ENCODE measurements at places on chromosomes 3 and 15.

DNA sequence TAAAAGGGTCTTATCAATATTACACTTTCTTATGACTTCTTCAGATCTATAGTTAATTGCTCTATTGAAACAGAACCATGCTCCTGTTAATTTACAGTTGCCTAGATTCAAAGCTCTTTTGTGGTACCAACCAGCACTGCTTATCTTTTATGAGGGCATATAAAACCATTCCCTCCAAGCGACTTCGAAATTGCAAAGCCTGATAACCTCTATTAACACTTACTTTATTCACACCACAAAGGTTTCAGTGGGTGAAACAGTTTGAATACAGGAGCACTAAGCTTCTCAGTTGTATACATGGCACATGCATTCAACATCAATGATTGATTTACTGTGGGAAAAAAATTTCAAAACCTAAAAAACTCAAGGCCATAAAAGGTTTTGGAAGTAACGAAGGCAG, 74.9 kb upstream of the PPIB start:
- DNase-seq, result no peak

GRCh38 chr3:25090698-25091453, 337.2 kb upstream of the RARB start:
- no peak for DNase-seq

DNA sequence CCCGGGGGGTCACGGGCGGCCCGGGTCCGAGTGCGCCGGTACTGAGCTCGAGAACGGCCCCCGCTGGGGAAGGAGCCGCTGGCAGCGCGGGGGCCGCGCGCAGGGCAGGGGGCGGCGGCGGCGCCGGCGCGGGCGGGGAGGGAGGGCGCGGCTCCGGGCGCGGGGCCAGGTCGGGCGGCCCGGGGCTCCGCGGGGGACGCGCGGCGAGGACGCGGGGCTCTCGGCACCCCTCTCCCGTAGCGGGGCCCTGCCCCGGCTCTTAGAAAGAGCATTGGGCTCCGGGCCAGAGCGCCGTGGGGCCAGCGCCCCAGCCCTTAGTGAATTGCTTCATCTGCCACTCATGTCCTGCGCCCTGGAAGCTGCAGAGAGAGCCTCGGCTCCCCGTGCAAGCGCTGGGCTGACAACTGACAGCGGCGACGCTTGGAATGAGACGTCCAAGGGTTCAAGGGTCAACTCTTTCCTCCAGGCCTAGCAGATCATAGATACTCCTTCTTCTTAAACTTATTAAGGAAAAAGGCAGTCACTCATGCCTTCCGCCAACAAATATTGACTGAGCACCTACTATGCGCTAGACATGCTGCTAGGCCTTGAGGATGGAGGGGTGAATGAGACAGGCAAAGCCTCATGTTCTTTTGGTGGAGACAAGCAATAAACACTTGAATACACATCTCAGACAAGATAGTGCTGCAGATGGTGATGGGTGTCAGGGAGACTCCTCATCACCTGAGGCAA, 140.8 kb downstream of the SMAD6 start:
- no peak for DNase-seq

DNA sequence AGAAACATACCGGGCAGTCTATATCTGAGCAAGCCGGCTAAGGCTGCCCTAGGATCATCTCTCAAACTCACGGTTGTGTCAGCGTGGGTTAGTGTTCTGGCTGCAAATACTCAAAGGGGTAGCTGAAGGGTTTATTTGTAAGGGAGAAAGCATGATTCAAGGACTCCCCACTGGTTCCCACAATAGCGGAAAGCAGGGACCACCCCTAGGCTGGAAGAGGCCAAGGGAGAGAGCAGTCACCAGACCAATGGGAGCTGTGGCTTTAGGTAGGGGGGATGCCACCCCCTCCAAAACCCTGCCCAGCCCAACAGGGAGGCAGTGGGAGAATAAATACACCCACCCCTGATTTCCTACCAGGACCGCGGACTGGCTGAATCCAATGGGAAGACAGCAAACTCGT, 7.3 kb upstream of the LMCD1 start:
- DNase-seq, result no peak

DNA sequence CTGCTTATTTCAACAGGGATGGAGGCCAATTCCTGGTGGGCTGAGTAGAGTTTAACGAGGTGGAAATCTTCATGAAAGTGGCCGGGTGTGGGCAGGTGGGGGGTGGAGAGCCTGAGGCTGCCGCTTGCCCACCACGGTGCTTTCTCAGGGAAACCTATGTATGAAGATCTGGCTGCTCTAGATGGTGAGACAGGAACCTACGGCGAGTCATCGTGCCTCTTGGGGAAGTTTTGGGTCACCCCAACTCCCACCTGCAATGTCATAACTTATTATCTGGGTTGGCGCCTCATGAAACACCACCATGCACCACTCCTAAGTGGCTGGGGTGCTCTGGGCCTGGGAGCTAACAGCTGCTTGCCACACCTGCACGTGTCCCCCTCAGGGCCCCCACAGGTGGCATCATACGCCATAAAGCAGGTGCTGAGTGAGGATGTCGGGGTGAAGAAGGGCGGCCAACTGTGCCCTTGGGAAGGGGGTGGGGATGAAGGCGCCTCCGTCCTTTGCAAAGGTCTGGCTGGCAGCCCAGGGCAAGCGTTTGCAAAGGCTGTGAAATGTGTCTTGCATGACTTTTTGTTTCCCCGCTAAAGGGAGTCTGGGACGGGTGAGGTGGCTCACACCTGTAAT, 27.9 kb upstream of the SNRPA1 start:
- DNase-seq, result no peak

DNA sequence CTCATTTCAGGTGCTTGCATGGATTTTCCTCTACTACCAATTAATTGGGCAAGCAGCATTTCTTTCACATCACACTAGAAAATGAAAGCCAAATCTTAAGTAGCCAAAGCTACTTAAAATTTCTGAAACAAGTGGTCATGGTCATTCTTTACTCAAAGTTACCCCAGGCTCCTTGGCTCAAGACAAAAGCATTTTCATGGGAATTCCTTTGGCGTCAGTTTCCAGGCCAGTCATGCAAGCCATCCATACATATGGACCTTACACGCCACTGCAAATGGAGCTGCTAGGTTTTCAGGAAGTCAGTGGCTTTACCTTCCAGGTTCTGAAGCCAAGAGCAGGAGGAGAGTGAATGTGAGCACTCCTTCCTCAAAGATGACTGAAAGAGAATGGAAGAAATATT, 83.7 kb upstream of the IL12A start:
- DNase-seq, result no peak
